ENCODE measurements at places on chromosomes 2 and 18.

DNA sequence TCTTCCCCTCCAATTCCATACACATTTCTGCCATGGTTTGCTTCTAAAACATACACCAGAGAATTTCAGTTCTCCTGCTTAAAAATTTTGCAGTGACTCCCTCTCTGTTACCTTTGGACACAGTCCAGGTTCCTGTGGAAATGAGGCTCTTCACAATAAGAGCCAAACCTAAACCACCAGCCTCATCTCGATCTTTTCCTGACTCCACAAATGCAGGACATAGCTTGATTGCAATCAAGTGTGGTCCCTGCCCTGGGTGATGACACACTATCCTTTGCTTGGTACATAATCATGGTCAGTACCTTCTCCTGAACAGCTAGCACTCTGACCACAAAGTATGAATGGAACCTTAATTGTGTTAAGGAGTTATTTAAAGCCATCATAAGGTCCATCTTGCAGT lies 134.9 kb upstream of the CHAC2 start:
- peak; percentile 69 for DNase-seq

GRCh38 chr2:43818761-43819160 lies 19.9 kb downstream of the ABCG5 start:
- no peak for DNase-seq

DNA sequence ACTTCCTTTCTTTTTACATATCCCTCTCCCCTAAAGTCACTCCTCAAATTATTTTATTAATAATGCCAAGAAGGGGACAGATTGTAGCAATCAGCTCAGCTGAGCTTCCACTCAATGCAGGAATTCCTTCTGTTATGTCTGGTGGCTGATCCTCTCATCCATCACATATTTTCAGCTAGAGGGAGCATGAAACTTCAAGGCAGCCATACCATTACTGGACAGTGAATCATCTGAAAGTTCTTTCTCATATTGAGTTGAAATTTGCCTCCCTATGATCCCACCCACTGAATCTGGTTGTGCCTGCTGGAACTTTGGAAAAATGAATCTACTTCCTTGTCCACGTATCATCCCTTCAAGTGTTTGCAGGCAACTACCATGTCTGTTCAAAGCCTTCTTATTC lies 11.2 kb downstream of the ZNF385B start:
- peak; percentile 64 for DNase-seq

- DNase-seq, result no peak
Measured at GRCh38 chr2:226983895-226984749, 148.3 kb downstream of the RHBDD1 start.

Data from fibroblast of skin of right quadriceps (primary cell).